ENCODE measurements at places on chromosomes 13 and 19.

- DNase-seq = no peak
These were observed 54.4 kb upstream of the MEDAG start for GRCh38 chr13:30851697-30852096.

GRCh38 chr13:23763318-23763717, 125.9 kb downstream of the MIPEP start:
- no peak for DNase-seq

DNA sequence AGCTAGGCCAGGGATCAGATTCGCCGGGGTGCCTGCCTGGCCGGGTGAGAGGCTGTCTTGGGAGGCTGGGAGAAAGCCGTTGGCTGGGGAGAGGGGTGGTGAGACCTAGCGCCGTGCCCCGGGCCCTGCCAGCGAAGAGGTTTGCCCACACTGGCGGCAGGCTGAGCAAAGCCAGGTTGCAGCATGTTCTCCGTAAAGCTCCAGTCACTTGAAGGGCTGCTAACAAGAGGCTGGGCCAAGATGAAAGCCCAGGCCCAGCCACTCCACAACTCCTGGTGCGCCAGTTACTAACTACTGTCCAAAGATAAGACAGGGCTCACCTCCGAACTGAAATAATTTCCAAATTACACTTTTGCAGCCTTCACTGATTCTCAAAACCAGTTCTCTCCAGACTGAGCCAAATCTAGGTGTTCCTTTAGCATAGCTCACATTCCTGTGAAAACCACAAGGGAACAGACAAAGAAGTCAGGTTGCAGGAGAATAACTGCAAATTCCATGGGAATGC, 16.3 kb downstream of the ELAVL1 start:
- no peak for DNase-seq

GRCh38 chr13:39311619-39312018, 273.4 kb downstream of the NHLRC3 start:
- DNase-seq = no peak

GRCh38 chr19:44848812-44849447, 2.8 kb downstream of the NECTIN2 start:
- no peak for DNase-seq

- no peak for DNase-seq
These were observed 44.2 kb downstream of the CHST8 start for GRCh38 chr19:33665776-33666595.

All from RKO (cell line).